ENCODE measurements at places on chromosomes 6 and 20.

DNA sequence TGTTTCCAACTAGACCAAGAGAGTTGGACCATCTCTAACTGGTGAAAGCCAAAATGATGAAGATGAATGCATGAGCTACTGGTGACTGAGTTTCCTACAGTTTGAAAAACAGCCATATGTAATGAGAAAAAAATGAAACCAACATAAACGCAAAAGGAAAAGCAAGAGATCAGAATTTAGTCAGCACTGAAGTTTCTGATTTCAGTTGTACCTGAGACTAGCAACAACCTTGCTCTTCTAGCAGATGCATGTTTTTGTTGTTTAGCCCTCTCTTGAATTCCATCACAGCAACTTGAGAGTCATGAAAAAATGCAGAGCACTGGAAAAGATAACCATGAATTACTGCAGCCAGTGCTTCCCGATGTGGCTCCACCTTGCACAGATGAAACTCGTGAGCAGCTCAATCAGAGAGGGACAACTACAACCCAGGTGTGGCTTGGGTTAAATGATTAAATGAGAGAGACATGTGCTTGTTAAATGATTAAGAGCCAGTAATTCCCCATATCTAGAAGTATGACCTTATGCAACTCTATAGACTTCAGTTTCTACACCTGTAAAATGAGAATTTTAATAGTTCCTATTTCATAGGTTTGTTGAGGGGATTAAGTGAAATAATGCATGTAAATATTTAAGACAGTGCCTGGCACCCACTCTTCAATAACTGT is 104.8 kb downstream of the ELOVL4 start:
- no peak for DNase-seq

- DNase-seq = peak; percentile 41
Measured at GRCh38 chr6:12490904-12491571, 200.9 kb downstream of the EDN1 start.

GRCh38 chr6:33312361-33313104 is 1.3 kb downstream of the TAPBP start:
- peak; percentile 90 for DNase-seq

GRCh38 chr20:4766631-4767030 is 44.9 kb downstream of the PRND start:
- DNase-seq = no peak

DNA sequence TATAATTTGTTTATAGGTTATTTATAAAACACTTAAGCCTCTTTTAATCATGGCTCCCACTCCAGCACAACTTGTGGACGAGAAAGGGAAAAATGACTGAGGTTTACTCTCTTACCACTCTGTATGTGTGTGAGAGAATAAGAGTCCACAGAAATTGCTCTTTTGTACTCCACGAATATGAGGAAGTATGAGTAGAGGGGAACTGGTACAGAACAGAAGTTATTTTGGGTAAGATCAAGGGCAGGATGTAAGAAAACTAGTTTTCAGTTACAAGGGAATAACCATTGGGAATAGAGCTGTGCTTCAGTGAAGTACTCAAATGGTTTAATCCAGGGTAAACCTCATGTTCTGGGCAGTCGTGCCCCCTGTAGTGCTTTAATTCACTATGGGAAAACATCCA is 72.6 kb downstream of the REV3L start:
- DNase-seq = no peak

- DNase-seq = no peak
Measured at GRCh38 chr20:20637998-20638725, 74.3 kb downstream of the RALGAPA2 start.

- DNase-seq = peak; percentile 100
Measured at GRCh38 chr20:3888622-3889488, at the start of gene PANK2. TSS of gene PANK2 (plus strand) at chr20:3889387.

DNA sequence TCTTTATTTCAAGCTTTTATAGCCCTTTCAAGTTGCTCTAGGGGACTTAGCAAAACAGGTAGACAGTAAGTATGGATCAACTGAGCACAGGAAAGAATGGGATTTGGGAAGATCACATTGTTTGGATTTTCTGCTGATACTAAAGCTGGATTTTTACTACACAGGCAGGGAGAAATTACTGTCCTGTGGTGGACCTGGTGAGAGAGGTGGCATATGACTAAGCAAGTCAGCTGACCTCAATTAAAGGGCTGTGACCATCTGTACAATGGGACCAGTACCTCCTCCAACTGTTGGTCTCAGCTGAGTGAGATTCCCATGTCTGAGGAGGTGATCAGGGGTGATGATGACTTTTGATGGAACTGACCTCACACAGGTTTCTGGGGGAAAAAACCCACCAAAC is 28.0 kb downstream of the RREB1 start:
- DNase-seq = no peak

DNA sequence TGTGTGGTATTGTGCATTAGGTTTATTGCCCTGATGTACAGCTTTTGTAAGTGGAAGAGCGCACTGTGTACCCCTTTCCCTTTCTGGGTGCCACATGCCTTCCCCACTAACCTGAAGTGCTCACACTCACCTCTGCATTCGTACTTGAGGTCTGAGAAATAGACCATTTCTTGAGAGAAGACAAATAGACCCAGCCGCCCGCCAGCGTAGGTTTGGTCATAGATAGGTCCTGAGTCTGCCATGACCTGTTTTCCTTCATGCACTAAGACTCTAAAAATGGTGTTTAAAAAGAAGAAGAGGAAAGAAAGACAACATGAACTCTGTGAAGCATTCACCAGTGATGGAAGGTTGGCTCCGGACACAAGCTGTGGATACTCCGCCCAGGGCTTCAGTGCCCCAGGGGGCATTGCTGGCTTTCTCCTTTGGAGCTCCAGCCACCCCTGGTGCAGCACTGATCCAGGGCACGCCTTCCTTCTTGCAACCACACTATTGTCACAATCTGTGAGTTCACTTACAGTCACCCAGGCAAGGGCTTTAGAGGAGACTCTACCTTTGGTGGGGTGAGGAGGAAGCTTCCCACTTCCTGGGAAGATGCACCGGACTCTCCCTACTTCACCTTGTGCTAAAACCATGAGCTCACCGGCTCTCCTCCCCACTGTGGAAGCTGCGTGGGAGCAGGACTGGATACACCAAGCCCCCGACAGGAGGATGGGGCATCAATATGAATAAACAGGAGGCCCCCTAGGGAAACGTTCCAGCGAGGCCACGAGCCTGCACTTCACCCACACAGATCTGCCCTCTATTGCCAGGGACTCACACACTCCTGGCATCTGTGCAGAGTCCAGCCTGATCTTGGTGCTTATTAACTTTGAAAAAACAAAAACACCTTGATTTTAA is 33.3 kb downstream of the THBS2 start:
- no peak for DNase-seq

DNA sequence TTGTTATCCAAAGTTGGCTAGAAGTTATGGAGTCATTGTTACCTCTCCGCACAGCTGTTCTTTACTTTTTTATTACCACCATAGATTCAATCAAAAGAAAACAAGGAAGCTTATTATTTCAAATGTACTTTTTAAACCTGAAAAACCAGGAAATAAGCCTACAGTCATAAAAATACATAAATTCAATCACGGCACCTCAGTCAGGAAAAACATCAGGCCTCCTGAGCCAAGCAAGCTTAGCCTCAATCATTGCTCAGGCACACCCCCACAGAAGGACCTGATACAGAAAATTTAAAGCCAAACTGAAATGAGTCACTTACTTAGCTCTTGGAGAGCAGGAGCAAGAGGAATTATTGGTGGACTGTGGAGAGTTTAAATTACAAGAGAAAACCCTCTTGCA is 44.3 kb downstream of the MARCKS start:
- no peak for DNase-seq

DNA sequence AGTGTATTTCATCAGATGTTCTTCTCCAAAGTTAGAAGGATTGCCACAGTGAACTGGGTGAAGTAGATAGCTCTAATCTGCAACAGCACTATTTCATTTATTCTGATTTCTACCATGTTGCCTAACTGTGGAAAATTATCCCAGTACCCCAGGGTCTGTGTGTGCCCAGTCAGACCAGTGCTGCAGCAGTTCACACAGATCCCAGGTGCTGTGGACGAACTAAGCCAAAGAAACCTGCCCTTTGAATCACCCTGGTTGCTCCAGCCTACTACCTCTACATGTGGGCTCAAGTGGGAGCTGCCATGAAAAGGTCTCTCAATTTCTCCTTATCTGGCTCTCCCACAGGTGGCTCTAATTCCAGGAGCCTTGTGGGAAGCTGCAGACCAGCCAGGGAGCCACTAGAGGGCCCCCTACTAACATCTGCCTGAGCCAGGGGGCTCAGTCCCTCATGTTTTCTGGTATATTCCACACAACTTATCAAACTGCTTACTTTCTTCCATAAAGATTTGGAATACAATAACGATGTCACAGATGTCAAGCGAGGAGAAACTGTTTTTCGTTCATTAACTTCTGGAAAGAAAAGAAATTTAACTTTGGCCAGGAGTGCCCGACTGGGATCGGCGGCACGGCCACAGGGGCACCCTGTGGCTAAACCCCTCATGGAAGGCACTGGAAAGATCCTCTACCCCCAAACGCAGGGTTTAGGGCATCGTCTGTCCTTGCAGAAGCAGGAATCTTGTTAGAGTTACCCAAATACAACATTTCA is 31.6 kb upstream of the LY86 start:
- DNase-seq = peak; percentile 59

GRCh38 chr20:22557403-22558276 is 26.7 kb downstream of the FOXA2 start:
- no peak for DNase-seq

DNA sequence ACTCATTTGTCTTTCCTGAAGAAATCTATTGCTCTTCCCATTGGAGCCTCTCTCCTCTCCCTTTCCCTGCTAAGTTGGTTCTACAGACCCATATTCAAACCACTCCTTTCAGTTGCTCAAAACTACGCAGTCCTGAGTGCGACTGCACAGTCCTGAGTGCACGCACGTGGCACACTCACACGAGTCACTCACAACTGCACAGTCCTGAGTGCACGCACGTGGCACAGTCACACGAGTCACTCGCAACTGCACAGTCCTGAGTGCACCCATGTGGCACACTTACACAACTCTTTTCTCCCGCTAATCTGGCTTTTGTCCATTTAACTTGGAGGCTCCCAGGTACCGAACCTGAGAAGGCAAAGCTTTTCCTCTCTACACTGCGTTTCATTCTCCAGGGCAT is 159.7 kb downstream of the RNASET2 start:
- no peak for DNase-seq

DNA sequence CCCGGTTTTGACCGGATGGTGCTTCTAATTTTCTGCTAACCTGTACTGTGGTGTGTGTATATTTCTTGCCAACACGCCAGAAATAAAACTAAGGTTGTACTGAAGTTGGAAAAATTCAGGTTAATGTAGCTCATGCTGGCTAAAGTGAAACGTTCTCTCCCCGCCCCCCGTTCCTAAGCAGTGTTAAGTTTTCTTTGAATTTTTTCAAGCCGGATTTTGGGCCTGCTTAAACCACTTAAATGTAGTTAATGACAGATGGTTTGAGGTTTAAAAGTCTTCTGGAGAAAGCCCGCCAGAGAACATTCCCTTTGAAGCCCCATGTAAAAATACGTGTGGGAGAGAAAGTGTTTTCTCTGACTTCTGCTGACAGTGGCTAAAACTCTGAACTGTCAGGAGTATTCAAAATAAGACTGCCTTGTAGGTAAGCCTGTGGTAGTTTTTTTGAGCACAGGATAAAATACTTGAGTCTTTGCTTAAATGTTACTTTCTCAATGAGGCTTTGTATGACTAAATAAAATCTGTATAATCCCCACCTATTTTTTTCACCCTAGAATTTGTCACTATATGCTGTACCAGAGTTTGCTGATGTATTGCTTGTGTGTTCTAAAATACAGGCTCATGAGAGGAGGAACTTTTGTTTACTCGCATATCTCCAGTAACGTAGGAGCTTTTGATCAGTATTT is 101.3 kb downstream of the OR2B2 start:
- DNase-seq = no peak

DNA sequence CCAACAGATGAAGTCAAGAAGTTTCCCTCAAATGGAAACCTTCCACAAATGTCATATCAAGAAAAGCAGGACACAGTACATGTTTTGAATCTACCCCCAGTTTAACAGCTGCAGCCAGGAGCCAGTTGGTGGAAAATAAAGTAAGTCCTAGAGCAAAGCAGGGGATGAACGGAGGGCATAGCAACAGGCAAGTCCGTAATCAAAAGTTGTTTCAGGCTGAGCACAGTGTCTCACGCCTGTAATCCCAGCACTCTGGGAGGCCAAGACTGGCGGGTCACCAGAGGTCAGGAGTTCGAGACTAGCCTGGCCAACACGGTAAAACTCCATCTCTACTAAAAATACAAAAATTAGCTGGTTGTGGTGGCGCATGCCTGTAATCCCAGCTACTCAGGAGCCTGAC is 2.4 kb upstream of the SALL4 start:
- DNase-seq = no peak

GRCh38 chr20:49751397-49751736 is 37.7 kb upstream of the B4GALT5 start:
- no peak for DNase-seq

- DNase-seq = no peak
Measured at GRCh38 chr6:117290173-117290846, 25.0 kb downstream of the VGLL2 start.

DNA sequence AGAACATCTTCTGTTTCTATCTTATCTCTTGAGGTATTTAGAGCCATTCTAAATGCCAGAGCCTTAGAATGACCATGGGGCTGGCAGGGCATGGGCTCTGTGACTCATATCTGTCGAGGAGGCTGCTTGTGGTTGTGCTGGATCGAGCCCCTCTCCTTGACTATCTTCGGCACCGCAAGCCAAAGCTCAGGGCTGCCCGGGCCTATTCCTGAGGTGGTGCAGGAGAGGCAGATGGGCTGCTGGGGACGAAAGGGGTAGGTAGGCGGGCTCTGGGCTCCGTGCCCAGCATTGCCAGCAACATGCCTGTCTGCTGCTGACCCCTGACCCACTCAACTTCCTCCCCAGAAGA is 89.9 kb downstream of the NOL4L start:
- no peak for DNase-seq

- DNase-seq = no peak
Measured at GRCh38 chr6:3471286-3471685, 14.4 kb upstream of the SLC22A23 start.

DNA sequence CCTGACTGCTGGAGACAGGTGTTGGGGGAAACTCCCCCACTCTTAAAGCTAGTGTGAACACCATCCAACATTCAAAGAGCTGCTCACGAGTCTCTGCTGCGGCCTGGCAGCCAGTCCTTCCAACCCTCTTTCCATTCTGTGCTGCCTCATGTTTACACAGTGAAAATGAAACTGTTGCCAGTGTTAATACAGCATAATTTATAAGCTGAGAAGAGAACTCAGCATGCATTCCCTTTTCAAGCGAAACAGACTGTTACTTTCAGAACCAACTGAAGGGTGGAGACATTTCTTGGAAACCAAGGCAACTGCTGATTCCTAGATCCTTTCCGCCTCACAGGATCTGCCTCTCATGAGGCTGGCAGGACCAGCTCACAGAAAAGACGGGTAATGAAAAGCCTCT is 533.8 kb upstream of the ID4 start:
- no peak for DNase-seq
